Natural killer cell (primary cell): ENCODE measurements at places on chromosomes 7 and 10.

DNA sequence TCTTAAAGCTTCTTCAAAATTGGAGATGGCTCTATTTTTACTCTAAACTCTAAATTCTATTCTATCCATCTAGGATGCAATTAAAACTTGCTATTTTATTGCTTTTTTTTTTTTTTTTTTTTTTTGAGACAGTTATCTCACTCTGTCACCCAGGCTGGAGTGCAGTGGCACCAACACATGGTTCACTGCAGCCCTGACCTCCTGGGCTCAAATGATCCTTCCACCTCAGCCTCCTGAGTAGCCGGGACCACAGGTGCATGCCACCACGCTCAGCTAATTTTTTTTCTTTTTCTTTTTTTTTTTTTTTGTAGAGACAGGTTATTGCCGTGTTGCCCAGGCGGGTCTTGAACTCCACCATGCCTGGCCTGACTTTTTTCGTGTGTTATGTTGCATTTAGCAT, 41.2 kb downstream of the DNAJC1 start:
- no peak overlapping the region for H3K4me3 ChIP-seq
- DNase-seq, result no peak
- H3K4me1 ChIP-seq, result no peaks in the 10 kb centered on the region
- no peak overlapping the region for H3K27ac ChIP-seq

GRCh38 chr10:15815242-15815885, 44.9 kb downstream of the MINDY3 start:
- DNase-seq, result no peak
- H3K36me3 ChIP-seq, result peaks cover 33% of the 10 kb centered on the region
- H3K27me3 ChIP-seq, result no peaks in the 10 kb centered on the region
- H3K4me3 ChIP-seq, result no peak overlapping the region
- H3K27ac ChIP-seq, result no peak overlapping the region

- no peak for DNase-seq
- no peak overlapping the region for H3K4me3 ChIP-seq
- no peaks in the 10 kb centered on the region for H3K27me3 ChIP-seq
- H3K36me3 ChIP-seq, result no peaks in the 10 kb centered on the region
- H3K27ac ChIP-seq, result no peak overlapping the region
Observed at GRCh38 chr10:113754768-113755167, 3.3 kb downstream of the PLEKHS1 start.

- no peak overlapping the region for H3K4me3 ChIP-seq
- no peak for DNase-seq
- no peaks in the 10 kb centered on the region for H3K4me1 ChIP-seq
- H3K27ac ChIP-seq, result no peak overlapping the region
Observed at GRCh38 chr7:82384051-82384464, 59.5 kb downstream of the CACNA2D1 start.

- H3K27ac ChIP-seq, result no peak overlapping the region
- DNase-seq, result no peak
- H3K27me3 ChIP-seq, result no peaks in the 10 kb centered on the region
- no peaks in the 10 kb centered on the region for H3K36me3 ChIP-seq
- no peak overlapping the region for H3K4me3 ChIP-seq
Observed at GRCh38 chr7:112510001-112510742, 29.4 kb downstream of the LSMEM1 start.

- DNase-seq, result peak; percentile 34
- H3K4me1 ChIP-seq, result peaks cover 18% of the 10 kb centered on the region
- no peaks in the 10 kb centered on the region for H3K36me3 ChIP-seq
Observed at GRCh38 chr7:128790315-128791041, 1.3 kb upstream of the CCDC136 start.

DNA sequence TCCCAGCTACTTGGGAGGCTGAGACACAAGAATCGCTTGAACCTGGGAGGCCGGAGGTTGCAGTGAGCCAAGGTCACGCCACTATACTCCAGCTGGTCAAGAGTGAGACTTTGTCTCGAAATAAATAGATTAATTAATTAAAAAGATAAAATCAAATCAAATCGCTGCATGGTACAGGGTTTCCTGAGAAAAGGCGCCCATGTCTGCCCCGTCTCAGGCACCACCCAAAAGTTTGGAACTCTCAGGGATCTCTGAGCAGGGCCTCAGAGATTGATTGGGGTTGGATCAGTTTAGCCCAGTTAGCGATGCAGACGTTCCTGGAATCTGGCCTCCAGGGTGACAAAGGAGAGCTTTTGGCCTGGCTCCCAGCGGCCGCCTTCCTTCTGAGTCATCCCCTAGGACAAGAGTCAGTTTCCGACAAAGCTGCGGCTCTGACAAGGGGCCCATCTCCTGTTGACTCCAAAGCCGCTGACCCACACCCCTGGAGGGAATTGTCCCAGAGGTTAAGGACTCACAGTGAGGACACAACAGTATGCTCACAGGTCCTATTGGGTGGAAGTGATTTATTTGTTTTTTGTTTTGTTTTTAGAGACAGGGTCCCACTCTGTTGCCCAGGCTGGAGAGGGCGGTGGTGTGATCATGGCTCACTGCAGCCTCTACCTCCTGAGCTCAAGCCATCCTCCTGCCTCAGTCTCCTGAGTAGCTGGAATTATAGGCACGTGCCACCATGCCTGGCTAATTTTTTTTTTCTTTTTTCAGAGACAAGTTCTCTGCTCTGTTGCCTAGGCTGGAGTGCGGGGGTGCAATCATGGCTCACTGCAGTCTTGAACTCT, 6.8 kb downstream of the ORAI2 start:
- H3K4me3 ChIP-seq, result no peak overlapping the region
- peaks cover 27% of the 10 kb centered on the region for H3K36me3 ChIP-seq
- H3K27me3 ChIP-seq, result no peaks in the 10 kb centered on the region
- DNase-seq, result no peak
- H3K4me1 ChIP-seq, result peaks cover 38% of the 10 kb centered on the region

GRCh38 chr7:81140775-81141174, 221.9 kb upstream of the SEMA3C start:
- H3K27me3 ChIP-seq, result no peaks in the 10 kb centered on the region
- no peaks in the 10 kb centered on the region for H3K36me3 ChIP-seq
- H3K4me1 ChIP-seq, result no peaks in the 10 kb centered on the region
- DNase-seq, result no peak

DNA sequence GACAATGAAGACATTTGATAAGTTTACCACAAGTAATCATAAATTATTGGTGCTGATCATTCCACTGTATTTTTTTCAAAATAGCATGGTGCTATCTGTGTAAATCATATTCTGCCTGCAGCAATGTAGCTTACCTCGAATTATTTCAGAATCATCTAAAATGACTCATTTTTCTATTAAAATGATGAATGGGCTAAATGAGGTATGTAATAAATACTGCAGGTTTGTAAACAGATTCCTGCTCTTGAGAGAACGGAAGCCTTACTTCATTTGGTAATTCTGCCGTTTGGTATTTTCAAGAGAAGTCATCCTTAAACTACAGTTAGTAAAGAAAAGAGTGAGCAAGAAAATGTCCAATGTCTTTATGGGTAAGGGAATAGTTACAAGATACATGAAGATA, 115.9 kb downstream of the CHCHD3 start:
- H3K36me3 ChIP-seq, result no peaks in the 10 kb centered on the region
- H3K27ac ChIP-seq, result no peak overlapping the region
- no peaks in the 10 kb centered on the region for H3K4me1 ChIP-seq
- no peak for DNase-seq
- no peak overlapping the region for H3K4me3 ChIP-seq

DNA sequence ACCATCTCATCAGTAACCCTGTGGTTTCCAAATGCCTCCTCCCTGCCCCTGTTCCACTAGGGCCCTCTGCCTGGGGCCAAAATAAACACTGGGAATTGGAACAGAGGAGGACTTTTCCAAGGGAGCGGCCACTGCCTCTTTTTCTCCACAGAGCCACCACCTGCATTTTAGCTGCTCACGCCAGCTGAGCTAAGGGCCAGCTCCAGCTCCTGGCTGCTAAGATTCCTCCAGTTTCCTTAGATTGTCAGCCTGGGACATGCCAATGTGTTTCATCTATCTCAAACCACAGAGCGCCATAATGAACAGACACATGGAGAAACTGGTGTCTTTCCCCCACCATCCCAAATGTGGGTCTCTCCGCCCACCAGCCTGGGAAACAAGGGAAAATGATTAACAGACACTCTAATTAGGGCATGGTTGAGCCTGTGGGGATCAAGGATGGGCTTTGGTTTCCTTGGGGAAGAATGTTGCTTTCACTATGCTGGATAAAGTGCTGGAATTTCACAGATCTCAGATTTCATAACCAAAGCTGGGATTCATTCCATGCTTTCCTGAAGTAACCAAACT, 52.2 kb downstream of the ASB13 start:
- H3K27ac ChIP-seq, result no peak overlapping the region
- H3K4me3 ChIP-seq, result no peak overlapping the region
- H3K4me1 ChIP-seq, result no peaks in the 10 kb centered on the region
- DNase-seq, result no peak
- no peaks in the 10 kb centered on the region for H3K27me3 ChIP-seq
- H3K36me3 ChIP-seq, result no peaks in the 10 kb centered on the region

GRCh38 chr7:6015917-6016652, 7.0 kb downstream of the AIMP2 start:
- no peaks in the 10 kb centered on the region for H3K27me3 ChIP-seq
- no peaks in the 10 kb centered on the region for H3K4me1 ChIP-seq
- H3K27ac ChIP-seq, result no peak overlapping the region
- no peak for DNase-seq
- H3K4me3 ChIP-seq, result no peak overlapping the region

- H3K36me3 ChIP-seq, result no peaks in the 10 kb centered on the region
- no peak overlapping the region for H3K27ac ChIP-seq
- H3K4me3 ChIP-seq, result no peak overlapping the region
- DNase-seq, result no peak
- no peaks in the 10 kb centered on the region for H3K27me3 ChIP-seq
- no peaks in the 10 kb centered on the region for H3K4me1 ChIP-seq
Observed at GRCh38 chr7:69283421-69283820, 314.9 kb upstream of the AUTS2 start.

- DNase-seq, result no peak
- H3K36me3 ChIP-seq, result no peaks in the 10 kb centered on the region
- H3K27ac ChIP-seq, result no peak overlapping the region
- H3K27me3 ChIP-seq, result no peaks in the 10 kb centered on the region
Observed at GRCh38 chr10:127874671-127875448, 17.9 kb downstream of the CLRN3 start.

DNA sequence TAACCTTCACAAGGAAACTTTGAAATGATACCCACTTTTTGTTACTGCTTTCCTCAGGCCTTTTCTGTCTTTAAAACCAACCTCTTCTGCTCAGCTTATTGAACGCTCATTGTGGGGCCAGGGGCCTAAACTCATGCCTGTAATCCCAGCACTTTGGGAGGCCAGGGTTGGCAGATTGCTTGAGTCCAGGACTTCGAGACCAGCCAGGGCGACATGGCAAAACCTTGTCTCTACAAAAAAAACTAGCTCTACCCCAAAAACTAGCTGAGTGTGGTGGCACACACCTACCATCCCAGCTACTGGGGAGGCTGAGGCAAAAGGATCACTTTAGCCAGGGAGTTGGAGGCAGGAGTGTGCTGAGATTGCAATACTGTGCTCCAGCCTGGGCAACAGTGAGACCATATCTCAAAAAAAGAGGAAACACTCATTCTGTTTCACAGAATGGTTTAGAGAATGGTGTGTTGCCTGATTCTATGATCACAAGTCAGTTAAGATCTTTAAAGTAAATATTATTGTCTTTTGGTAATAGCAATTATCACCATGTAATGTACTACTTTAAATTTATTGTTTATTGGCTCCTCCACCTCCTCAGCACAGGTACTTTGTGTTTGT, 51.1 kb downstream of the KCTD7 start:
- H3K4me3 ChIP-seq, result no peak overlapping the region
- peaks cover 21% of the 10 kb centered on the region for H3K4me1 ChIP-seq
- H3K36me3 ChIP-seq, result no peaks in the 10 kb centered on the region

DNA sequence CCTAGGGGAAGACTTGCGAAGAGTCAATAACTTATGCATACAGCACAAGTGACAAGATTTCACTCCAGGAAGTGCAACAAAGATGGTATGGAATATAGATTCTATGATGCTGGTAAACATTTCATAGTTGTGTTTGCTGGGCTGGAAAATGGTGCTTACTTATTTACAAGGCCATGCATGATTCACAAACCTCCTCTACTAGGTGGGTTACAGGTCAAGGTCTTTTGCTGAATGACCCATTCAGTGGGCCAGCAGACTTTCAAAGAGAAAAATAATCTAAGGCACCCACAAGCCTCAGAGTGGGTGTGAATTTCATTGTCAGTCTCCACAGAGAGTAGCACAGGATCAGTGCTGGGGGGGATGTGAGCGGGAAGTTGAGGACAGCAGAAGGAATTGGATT, 378.5 kb downstream of the PLXNA4 start:
- no peak overlapping the region for H3K27ac ChIP-seq
- no peaks in the 10 kb centered on the region for H3K4me1 ChIP-seq
- no peak overlapping the region for H3K4me3 ChIP-seq
- no peak for DNase-seq

DNA sequence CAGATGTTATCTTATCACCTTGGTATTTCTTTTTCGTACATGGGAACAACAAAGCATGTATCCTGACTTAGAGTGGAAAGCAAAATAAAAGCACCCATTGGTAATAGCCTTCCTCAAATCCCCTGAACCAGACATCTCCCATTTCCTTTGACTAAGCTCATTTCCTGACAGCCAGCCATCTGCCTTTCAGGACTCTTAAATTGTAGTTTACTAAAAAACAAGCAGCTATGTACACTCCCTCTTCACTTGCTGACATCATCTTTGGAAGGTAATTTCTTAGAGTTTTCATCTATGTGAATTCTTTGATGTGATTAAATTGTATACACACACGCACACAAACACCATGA, 40.7 kb downstream of the ARL4A start:
- H3K4me3 ChIP-seq, result no peak overlapping the region
- no peaks in the 10 kb centered on the region for H3K27me3 ChIP-seq
- no peak overlapping the region for H3K27ac ChIP-seq
- no peaks in the 10 kb centered on the region for H3K36me3 ChIP-seq
- H3K4me1 ChIP-seq, result peaks cover 3% of the 10 kb centered on the region
- no peak for DNase-seq

DNA sequence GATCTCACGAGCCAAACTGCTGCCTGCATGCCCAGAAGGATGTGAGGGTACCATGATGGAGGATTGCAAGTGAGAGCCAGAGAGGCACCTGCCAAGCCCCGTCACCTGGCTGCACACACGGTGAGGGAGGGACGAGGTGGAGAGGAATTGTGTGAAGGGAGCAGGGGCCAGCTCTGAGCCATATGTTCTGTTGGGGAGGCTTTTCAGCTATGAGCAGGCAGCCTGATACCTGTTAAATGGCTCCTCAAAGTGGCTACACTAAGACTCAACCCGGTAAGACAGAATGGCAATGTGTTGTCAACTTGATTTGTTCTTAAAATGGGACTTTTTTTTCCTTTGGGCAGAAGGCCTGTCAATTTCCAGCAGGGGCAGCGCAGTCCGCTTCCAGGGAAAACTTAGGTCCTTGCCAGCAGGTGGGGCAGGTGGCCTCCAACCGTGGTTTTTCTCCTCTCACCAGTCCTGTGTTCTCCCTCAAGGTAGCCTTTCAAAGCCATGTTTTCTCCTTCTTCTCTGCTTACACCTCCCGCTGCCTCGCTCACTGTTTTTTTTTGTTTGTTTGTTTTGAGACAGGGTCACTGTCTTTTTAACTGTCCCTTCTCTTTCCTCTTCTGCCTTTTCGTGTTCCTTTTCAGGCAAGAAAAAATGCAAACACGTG, 57.7 kb upstream of the ZNRF2 start:
- H3K4me1 ChIP-seq, result peaks cover 8% of the 10 kb centered on the region
- H3K27me3 ChIP-seq, result no peaks in the 10 kb centered on the region
- H3K36me3 ChIP-seq, result no peaks in the 10 kb centered on the region
